ENCODE measurements at places on chromosomes 7 and 10.
A peak's percentile ranks its signal among the peaks of the same experiment; 100 is the strongest.

DNA sequence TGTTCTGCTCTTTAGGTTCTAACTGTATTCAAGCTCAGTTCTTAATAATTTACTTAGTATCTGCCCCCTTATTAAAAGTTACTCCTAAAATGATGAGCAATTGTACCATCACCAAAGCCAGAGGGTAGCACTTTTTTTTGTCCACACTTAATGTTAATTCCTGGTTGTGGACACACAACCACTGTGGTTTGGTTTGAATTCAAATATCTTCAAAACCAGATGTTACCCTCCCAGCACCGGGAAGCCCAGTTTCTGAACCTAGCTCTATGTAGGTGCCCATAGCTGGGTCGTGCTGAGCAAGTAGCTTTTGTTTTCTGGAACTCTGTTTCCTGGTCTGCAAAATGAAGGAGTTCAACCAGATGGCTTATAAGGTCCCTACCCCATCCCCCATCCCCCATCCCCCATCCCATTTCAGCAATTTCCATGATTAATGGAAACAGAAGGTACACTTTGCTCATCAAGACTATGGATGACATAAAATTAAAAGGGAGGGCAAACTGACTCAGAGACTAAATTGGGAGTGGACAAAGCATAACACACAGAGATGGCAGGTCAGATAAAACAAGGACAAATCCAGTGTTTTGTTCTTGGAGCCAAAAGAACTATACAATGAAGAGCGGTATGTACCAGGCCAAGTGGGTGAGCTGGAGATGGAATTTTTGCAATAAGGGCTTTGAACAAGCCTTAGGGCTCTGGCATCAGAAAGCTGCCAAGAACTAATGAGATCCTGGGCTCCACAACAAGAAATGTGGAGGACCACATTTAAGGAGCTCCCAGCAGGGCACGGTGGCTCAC, 56.7 kb downstream of the DLG5 start:
- no peak for DNase-seq

GRCh38 chr10:123938890-123939289, 47.3 kb upstream of the CPXM2 start:
- no peak for DNase-seq

GRCh38 chr10:125235093-125236069, 75.0 kb upstream of the CTBP2 start:
- DNase-seq = no peak

GRCh38 chr7:33965183-33965744, 59.9 kb downstream of the BMPER start:
- DNase-seq = no peak

- DNase-seq = no peak
Observed at GRCh38 chr7:70132852-70133690, 534.8 kb downstream of the AUTS2 start.

DNA sequence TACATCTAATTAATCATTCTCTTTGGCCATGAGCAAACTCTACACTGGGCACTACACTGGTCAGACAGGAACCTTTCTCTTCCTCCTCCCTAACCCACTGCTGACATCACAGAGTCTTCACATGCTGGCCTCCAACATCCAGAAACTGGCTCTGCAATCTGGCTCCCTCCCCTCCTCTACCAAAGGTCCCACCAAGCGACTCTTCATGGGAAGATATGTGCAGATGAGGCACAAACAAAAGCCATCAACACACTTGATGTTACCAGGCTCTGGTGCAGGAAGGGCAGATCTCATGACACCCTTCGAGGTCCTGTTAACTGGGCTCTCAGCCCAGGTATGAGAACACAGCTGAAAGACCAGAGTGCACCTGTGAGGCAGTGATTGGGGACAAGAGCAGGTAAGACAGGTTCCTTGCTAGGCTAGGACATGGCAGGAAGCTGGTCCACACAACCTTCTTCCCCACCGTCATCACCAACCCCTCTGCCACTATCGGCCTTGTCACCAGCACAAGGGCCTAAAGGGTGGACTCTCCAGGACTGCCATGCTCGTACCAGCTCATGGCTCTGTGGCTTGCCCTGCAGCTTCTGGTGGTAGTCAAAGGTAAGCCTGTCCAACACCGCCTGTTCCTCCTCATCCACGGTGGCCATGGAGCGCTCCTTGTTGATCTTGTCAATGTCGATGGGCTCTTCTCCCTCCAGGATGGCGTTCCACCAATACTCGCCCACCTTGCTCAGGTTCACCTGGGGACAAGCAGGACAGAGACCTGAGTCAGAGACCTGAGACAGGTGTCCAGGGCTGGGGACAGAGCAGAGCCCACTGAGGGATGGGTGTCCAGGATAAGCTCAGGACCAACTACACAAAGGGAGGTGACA, 66.6 kb upstream of the CAMK2B start:
- no peak for DNase-seq

DNA sequence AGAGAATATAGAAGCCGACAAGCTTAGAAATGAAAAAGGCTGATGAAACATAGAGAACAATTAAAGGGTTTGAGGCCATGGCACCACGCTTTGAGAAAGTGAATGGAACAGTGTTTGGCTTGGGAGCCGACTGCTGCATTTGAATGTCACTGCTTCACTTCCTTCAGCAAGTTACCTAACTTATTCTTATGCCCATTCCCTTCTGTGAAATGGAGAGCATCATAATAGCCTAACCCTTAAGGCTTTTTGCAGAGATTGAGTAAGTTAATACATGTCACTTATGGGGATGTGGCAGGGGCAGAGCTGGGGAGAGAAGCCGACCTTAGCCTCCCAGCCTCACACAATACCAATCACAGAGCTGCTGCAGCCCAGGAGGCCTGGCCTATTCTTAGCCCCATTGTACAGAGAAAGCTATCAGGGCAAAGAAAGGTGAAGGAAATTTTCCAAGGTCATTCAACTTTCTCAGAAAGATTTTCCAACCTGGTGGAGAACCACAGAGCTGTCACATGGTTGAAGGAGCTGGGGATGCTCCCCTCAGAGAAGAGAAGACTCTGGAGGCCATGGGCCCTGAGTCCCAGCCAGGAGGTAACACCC, 186.0 kb upstream of the GDF10 start:
- no peak for DNase-seq

GRCh38 chr10:50422259-50422658, 170.9 kb upstream of the ASAH2 start:
- DNase-seq = no peak

DNA sequence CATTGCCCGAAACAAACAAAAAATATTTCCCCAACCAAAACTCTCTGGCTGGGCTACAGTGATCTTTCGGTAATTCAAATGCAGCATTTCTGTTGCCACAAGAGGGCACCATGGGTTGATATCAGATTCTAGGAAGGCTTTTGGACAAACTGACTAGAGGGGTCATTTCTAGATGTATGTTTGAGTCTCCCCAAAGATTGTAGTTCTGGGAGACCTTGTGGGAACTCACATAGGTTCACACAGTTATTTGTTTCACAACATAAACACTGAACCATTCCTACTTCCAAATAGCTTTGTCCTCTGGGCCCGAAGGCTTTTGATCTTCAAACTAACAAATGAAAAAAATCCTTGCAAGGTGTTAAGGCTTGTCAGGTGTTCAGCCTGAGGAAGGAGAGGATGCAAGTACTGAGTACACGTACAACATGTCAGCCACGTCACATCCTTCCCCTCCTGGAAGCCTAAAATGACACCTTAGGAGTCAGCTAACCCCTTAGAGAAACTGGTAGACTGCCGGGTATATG, 37.0 kb upstream of the IL15RA start:
- DNase-seq = peak; percentile 22

GRCh38 chr7:43823941-43824340, 45.4 kb downstream of the MRPS24 start:
- DNase-seq = no peak

GRCh38 chr7:151317936-151318335, 23.7 kb upstream of the NUB1 start:
- DNase-seq = no peak
